ENCODE measurements at places on chromosomes 4 and X.

DNA sequence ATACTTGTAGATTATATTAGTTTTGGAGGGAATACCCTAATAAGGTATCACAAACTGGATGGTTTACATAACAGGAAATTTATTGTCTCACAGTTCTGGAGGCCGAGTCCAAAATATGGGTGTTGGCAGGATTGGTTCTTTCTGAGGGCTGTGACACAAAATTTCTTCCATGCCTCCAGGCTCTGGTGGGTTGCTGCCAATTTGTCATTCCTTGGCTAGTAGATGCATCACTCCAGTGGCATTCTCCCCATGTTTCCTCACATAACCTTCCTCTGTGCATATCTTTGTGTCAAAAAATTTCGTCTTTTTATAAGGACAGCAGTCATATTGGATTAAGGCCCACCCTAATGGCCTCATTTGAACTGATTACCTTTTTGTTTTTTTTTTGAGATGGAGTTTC lies 49.3 kb downstream of the APELA start:
- DNase-seq = no peak

DNA sequence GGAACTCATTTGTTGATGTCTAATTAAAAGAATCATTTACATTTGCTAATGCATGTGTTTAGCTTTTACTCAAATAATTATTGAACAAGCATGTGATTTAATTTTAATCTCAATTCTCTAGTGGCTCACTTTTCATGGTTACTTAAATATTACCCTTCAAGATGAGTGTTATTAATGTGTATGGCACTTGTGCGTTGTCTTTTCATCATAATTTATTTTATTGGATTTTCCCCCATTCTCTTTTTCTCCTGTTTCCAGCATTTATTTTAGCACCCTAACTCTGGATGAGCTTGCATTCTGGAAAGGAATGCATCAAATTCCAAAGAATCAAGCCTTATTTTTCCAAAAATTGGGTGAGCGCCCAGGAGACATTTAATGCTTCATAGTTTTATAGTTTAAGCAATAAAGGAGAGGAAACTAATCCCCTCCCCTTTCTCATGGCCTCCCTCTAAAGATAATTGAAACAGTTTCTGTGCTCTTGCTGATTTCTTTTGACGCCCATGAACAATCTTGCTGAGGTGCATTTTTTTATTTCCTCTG lies 191.1 kb upstream of the FAT4 start:
- no peak for DNase-seq

GRCh38 chr4:116953947-116954346 lies 131.4 kb downstream of the TRAM1L1 start:
- no peak for DNase-seq

DNA sequence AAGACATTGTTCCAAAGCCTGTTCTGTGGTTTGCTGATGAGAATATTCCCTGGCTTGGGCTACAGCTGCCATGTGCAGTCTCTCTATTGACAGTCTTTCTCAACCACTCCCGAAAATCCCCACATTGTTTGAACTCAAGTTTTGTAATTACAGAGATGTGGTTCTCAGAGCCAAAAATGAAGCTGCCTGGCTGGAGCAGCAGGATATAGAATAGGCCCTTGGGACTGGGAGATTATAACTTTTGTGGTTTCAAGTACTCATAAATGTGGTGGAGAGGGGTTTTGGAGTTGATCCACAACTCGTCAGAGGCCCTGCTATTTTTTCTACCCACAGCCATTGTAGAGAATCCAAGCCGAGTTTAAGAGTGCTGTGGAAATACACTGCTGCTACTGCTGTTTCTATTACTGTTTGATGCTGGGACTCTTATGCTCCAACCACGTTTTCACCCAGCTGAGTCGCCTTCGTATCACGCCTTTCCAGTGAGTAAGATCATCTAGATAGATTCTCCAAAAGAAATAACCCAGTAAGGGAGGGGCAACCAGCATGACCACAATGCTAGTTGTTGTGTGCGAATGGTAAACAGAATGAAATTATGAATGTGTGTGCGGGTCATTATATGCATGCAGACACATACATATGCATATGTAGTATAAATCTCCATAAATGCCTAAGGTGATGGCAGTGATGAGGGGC lies 57.1 kb upstream of the ATXN3L start:
- no peak for DNase-seq

DNA sequence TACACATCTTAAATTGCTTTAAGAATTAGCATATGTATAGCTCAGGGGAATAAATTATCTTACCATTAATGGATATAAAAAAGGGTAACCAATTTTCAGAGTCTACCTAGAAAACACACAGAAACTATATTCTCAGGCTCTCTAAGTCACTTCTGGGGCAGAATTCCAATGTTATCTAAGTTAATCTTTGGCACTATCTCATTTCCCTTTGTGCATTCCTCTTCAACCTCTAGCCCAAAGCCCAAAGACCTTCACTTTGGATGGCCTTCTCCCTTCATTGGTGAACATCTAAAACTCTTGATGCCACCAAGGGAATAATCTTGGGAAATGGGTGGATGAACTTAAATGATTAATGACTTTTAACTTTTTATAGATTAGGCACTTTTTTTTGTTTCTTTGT lies 108.3 kb downstream of the APBB2 start:
- no peak for DNase-seq
